Fibroblast of mammary gland (primary cell): ENCODE measurements at places on chromosomes 2 and 18.

- no peak for DNase-seq
Measured at GRCh38 chr2:14547830-14548229, 84.7 kb upstream of the LRATD1 start.

- peak; percentile 53 for DNase-seq
Measured at GRCh38 chr2:30272761-30273573, 41.6 kb downstream of the LBH start.

GRCh38 chr18:60656553-60656952, 284.0 kb upstream of the MC4R start:
- no peak for DNase-seq

GRCh38 chr18:46104128-46104911, at the start of gene HAUS1:
TSS of gene HAUS1 (plus strand) at chr18:46104385. CDS start at chr18:46104412, 27 bp downstream.
- peak; percentile 70 for DNase-seq

DNA sequence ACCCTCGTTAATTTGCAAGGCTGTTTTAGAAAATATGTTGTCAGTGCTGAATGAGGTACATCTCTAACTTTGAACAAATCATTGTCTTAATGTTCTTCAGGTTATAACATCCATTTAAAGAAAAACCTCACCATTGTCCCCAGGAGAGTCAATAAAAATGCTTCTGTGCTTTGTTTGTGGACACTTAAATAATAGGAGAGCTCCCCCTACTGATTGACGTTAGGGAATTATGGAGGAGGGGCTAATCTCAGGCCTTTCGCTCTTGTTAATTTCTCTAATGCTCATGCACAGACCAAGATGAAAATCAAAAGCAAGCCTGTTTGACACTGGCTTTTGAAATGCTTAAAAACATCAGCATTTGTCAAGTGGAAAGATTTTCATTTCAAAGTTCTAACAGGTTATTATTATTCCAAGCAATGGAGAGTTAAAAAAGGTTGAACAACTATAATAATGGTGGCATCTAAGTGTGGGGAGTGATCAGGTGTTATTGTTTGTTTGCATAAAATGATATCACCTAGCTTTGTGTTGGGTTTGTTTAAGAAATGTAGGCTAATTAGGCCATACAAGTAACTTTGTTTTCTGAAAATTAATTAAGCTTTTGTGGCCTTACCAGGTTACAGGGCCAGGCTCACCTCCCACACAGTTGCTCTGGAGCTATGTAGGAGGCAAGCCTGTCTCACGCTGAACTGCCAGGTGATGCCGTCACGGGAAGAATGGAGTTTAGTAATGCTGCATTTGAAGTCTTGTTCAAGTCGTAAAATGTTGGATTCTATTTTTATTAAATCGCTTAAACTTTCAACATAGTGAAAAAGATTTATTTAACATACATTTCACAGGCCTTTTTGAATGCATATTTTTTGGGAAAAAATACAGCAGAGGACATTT, 51.7 kb upstream of the SMIM21 start:
- DNase-seq = peak; percentile 73

DNA sequence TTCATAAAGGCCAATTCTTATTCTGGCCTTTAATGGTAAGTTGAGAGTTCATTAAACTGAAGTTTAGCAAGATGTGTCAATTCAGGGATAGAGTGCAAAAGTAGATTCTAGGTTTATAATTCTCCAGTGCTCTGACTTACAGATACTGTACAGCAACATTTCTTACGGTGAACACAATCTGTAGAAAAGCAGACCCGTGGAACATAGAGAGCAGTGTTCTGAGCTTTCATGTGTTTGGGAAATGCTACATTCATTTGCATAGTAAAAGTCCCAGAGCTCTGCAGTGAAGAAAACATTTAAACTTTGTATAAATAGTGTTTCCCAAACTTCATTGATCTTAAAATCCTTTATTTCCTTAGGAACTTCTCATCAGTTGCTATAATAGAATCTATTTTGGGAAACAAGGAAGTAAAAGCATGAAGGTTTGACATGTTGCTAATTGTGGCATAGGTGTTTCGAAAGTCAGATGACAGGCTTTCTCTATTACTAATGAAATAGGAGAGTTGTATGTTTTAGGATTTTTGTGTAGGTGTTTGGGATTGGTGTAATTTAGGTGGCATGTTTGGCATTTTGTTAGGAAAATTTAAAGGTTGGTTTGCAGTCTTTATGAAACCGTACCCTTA, 138.2 kb downstream of the ASXL3 start:
- no peak for DNase-seq

- no peak for DNase-seq
Measured at GRCh38 chr18:49394191-49394590, 66.3 kb downstream of the DYM start.

GRCh38 chr2:231293163-231293562, 94.7 kb downstream of the ARMC9 start:
- DNase-seq = no peak

- peak; percentile 18 for DNase-seq
Measured at GRCh38 chr2:235936493-235936892, 231.7 kb downstream of the GBX2 start.

- DNase-seq = peak; percentile 51
Measured at GRCh38 chr2:144181001-144181400, 338.9 kb downstream of the ZEB2 start.

DNA sequence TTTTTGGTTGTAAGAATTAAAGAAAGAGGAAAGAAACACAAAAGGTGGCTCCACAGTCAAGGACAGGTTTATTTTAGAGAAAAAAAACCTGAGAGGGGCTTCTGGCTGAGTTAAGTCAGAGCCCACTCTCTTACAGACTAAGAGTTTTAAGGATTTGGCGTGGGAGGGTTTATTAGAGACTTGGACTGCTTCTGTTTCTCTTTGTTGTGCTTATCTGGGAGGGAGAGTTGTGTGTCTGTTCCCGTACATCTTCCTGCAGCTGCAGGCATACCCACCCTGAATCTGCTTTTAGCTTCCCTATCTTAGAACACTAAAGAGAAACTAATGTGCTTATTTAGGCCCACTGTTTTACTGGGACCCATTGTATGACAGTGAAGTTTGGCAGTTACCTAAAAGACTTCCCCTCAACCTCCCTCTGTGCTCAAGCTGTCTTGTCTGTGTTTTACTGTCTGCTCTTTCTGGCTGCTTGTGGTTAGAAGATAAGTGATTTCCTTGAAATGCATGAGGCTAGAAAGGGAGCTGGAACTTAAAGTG, 2.7 kb downstream of the RSAD2 start:
- DNase-seq = no peak

DNA sequence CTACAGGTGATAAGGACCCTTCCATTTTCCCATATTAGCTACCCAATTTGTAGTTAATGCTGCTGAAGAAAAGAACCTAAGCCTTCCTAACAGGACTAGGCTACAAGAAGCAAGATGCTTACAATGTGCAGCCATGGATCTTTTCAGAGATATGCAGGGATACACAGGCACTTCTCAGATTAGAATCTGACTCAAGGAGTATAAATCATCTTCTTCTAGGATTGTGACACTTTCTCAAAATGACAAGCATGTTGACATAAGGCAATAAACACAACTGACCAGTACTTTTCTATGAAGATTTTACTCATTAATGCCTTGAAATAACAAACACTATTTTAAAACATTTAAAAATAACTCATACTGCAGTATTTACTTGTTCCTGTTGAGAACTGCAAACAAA, 127.9 kb upstream of the ACVR2A start:
- no peak for DNase-seq
